ENCODE measurements at places on chromosomes 7 and 10. TPM values are rescaled to one million over a fixed set of nuclear protein-coding genes. Genes with fewer than 3 reads are reported as not detected.

- H3K4me3 ChIP-seq: no peak overlapping the region
- H3K36me3 ChIP-seq: peaks cover 10% of the 10 kb centered on the region
- no peak overlapping the region for H3K27ac ChIP-seq
- no peaks in the 10 kb centered on the region for H3K27me3 ChIP-seq
- DNase-seq: no peak
Observed at GRCh38 chr7:39971924-39972323, 21.9 kb downstream of the CDK13 start.

- H3K4me3 ChIP-seq: no peak overlapping the region
- H3K27ac ChIP-seq: no peak overlapping the region
- DNase-seq: no peak
Observed at GRCh38 chr10:66792441-66792840, 133.4 kb upstream of the LRRTM3 start.

GRCh38 chr10:130377986-130378540, 241.9 kb downstream of the GLRX3 start:
- no peak overlapping the region for H3K4me3 ChIP-seq
- H3K27ac ChIP-seq: no peak overlapping the region
- DNase-seq: no peak

GRCh38 chr10:33382921-33383713, 48.6 kb upstream of the NRP1 start:
- H3K4me3 ChIP-seq: no peak overlapping the region
- 0 out of 2 replicates have a peak, but pooled peaks cover 4% of the 10 kb centered on the region for H3K36me3 ChIP-seq
- H3K27me3 ChIP-seq: no peaks in the 10 kb centered on the region
- H3K4me1 ChIP-seq: peaks cover 64% of the 10 kb centered on the region
- DNase-seq: no peak
- no peak overlapping the region for H3K27ac ChIP-seq

- H3K4me1 ChIP-seq: no peaks in the 10 kb centered on the region
- H3K4me3 ChIP-seq: no peak overlapping the region
- H3K27ac ChIP-seq: no peak overlapping the region
- H3K27me3 ChIP-seq: peaks cover 38% of the 10 kb centered on the region
Observed at GRCh38 chr10:78140066-78140630, 106.5 kb downstream of the RPS24 start.

DNA sequence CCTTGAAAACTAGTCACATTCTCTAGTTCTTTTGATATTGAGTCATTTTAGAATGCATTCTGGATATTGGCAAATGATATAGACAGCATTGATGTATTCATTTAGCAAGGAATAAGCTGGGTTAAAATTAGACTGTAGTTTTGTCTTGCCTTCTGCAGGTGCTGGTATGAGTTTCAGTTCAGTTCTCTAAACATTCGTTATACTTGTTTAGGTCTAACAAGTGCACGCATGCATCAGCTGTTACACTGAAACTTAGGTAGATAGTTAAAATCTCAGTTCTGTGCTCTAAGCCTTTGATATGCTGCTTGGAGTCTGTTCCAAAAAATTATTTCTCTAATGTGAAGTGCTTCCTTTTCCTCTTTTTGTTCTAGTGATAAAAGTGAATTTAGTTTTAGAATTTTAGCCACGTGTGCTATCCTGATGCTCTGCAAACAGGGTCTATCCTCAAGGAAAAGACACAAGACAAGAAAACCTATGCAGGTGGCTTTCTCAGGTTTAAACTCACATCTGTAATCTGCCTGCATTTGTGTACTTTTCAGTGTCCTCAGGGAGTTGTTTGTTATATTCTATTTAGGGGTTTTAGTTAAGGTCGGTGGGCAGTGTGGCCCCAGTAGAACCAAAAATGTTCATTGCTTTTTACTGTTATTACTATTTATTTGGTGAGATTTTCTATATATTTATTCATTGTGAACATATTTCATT, 409.0 kb downstream of the CDC14C start:
- no peaks in the 10 kb centered on the region for H3K27me3 ChIP-seq
- DNase-seq: no peak
- H3K4me3 ChIP-seq: no peak overlapping the region

DNA sequence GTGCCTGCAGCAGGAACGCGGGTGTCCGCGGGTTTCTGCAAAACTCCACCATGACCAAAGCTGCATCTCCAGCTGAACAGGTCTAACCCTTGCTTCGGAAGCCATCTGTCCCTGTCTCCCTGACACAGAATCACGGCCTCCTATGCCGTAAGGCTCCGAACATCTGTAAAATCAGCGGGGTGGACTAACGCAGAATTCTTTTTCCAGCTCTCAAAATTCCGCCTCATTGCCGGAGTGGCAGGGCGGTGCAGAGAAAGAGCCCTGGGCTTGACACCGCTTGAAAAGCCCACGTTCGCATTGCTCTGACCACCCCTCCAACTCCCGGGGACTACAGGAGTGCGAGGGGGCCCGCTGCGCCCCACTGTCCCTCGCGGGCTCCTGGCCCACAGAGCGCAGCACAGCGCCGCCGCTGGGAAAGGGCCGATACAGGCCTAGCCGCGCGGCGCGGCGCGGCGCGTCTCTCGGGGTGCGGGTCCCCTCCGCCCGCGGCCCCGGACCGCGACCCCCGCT, 409 bp downstream of the DNMBP start:
- H3K4me1 ChIP-seq: peaks cover 51% of the 10 kb centered on the region
- H3K27ac ChIP-seq: peak overlapping the region; percentile 91
- peaks cover 2% of the 10 kb centered on the region for H3K27me3 ChIP-seq

The TWIST1 gene
- total RNA-seq: 44.5 TPM

The FGL2 gene
- total RNA-seq: not detected

DNA sequence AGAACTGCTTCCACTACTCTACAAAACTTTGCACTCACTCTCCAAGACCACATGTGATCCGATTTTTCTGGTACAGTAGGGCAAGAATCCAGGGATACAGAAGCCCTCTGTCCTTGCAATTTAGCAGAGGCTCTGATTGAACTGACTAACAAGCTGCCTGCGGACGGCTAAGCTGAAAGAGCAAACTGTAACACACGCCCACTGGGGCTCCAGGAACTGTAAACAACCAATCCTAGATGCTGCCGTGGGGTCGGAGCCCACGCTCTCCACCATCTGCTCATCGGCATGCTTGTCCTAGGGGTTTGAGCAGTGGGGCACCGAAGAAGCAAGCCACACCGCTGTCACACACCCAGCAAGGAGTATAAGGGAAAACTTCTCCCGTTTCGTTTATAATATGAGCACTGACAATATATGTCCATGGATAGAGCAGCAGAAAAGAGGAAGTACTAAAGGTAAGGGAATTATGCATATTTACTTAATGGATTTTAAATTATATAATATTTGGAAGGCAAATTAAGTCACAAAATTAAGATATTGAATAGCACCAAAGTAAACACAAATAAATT, 634.4 kb upstream of the POT1 start:
- DNase-seq: no peak
- no peak overlapping the region for H3K27ac ChIP-seq
- no peaks in the 10 kb centered on the region for H3K4me1 ChIP-seq
- H3K27me3 ChIP-seq: no peaks in the 10 kb centered on the region
- H3K4me3 ChIP-seq: no peak overlapping the region

The MOSPD3 gene
- 16.8 TPM for total RNA-seq

DNA sequence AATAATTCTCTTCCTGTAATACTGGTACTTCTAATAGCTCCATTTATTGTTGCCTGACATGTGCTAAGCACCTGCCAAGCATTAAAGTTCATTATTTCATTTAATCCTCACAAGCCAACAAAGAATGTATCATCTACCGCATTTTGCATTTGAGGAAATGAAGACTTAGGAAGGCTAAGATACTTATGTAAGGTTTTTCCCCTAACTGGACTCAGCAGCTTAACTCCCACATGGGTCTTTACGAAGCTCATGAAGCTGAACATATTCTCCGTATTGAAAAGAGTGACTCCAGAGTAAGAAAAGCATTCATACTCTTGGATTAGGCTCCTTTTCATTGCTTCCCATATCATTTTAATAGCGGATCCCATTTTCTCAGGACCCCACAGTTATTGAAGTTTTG, 155.7 kb upstream of the TMEM72 start:
- H3K4me1 ChIP-seq: peaks cover 77% of the 10 kb centered on the region
- H3K4me3 ChIP-seq: no peak overlapping the region
- 0 out of 2 replicates have a peak overlapping the region, but pooled peaks have one; percentile 78 for H3K27ac ChIP-seq
- H3K27me3 ChIP-seq: no peaks in the 10 kb centered on the region
- no peak for DNase-seq
- H3K36me3 ChIP-seq: no peaks in the 10 kb centered on the region

The HILPDA gene
- total RNA-seq: 10.4 TPM

- H3K27ac ChIP-seq: no peak overlapping the region
- H3K4me1 ChIP-seq: no peaks in the 10 kb centered on the region
- H3K36me3 ChIP-seq: peaks cover 4% of the 10 kb centered on the region
- peaks cover 5% of the 10 kb centered on the region for H3K27me3 ChIP-seq
Observed at GRCh38 chr7:22287412-22287811, 69.5 kb downstream of the RAPGEF5 start.

- no peak overlapping the region for H3K27ac ChIP-seq
- H3K36me3 ChIP-seq: no peaks in the 10 kb centered on the region
- no peak overlapping the region for H3K4me3 ChIP-seq
- no peak for DNase-seq
- H3K27me3 ChIP-seq: no peaks in the 10 kb centered on the region
Observed at GRCh38 chr10:82040336-82040735, 165.3 kb downstream of the NRG3 start.

GRCh38 chr7:155280446-155281397, 17.0 kb upstream of the INSIG1 start:
- no peak for DNase-seq
- peaks cover 25% of the 10 kb centered on the region for H3K4me1 ChIP-seq
- no peaks in the 10 kb centered on the region for H3K36me3 ChIP-seq
- H3K27me3 ChIP-seq: peaks cover 26% of the 10 kb centered on the region

- peaks cover 5% of the 10 kb centered on the region for H3K27me3 ChIP-seq
- H3K27ac ChIP-seq: no peak overlapping the region
- H3K36me3 ChIP-seq: peaks cover 1% of the 10 kb centered on the region
- DNase-seq: no peak
- H3K4me1 ChIP-seq: no peaks in the 10 kb centered on the region
Observed at GRCh38 chr10:130230036-130230435, 93.8 kb downstream of the GLRX3 start.

DNA sequence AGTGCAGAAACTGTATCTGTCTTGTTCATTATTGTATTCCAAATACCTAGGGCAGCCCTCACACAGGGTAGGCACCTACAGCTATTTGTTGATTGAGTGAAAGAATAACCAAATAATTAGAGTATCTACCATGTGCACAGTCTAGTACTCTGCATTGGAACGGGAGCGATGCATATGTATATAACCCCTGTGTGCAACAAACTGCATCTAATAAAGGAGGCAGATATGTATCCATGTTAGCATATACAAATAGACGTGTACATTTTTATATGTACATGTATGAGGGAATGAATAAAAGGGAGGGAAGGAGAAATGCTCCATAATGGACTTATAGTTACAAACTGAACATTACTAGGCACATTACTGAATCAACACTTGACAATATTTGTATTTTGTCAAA, 191.3 kb upstream of the PTPRZ1 start:
- H3K27ac ChIP-seq: no peak overlapping the region
- no peak overlapping the region for H3K4me3 ChIP-seq
- H3K27me3 ChIP-seq: peaks cover 3% of the 10 kb centered on the region
- H3K4me1 ChIP-seq: no peaks in the 10 kb centered on the region
- H3K36me3 ChIP-seq: no peaks in the 10 kb centered on the region

The PSAP gene
- total RNA-seq: 549 TPM

DNA sequence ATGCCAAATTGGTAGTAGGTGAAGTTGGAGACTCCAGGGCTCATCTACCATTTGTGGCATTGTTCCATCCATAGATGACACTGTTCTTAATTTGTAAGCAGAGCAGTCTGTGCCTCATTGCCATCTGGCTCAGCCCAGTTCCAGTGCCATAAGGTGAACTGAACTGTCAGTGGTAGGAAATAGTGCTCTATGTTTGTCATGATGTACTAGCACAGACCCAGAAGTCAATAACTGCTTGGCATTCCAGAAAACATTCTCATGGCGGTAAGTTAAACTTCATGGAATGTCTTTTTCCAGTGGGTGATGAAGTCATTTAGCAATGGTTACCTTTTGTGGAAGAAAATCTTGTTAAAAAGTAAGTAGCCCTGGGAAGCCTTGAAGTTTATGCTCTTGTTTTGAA, 302.7 kb downstream of the SUGCT start:
- H3K27me3 ChIP-seq: peaks cover 1% of the 10 kb centered on the region
- peak overlapping the region; percentile 7 for H3K4me3 ChIP-seq
- peaks cover 25% of the 10 kb centered on the region for H3K36me3 ChIP-seq
- peak overlapping the region; percentile 87 for H3K27ac ChIP-seq
- peaks cover 52% of the 10 kb centered on the region for H3K4me1 ChIP-seq

The CDHR1 gene
- total RNA-seq: not detected

DNA sequence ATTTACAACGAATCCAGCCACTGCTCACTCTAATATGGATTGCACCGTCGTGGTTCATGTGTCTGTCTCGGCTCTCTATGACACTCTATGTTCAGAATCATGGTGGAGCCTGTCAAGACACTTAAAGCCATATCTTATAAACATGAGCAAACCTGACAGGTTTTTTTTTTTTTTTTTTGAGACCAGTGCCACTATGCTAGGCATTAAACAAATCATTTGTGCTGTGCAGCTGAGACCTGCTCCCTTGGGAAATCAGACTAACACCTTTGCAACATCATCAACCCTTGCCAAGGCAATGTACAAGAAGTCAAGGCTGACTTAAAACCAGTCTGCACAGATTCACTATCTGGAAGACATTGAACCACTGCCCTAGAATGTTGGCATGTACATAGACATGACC, 181.2 kb upstream of the ANK3 start:
- no peak overlapping the region for H3K4me3 ChIP-seq
- no peak overlapping the region for H3K27ac ChIP-seq
- DNase-seq: no peak
- H3K27me3 ChIP-seq: peaks cover 12% of the 10 kb centered on the region

DNA sequence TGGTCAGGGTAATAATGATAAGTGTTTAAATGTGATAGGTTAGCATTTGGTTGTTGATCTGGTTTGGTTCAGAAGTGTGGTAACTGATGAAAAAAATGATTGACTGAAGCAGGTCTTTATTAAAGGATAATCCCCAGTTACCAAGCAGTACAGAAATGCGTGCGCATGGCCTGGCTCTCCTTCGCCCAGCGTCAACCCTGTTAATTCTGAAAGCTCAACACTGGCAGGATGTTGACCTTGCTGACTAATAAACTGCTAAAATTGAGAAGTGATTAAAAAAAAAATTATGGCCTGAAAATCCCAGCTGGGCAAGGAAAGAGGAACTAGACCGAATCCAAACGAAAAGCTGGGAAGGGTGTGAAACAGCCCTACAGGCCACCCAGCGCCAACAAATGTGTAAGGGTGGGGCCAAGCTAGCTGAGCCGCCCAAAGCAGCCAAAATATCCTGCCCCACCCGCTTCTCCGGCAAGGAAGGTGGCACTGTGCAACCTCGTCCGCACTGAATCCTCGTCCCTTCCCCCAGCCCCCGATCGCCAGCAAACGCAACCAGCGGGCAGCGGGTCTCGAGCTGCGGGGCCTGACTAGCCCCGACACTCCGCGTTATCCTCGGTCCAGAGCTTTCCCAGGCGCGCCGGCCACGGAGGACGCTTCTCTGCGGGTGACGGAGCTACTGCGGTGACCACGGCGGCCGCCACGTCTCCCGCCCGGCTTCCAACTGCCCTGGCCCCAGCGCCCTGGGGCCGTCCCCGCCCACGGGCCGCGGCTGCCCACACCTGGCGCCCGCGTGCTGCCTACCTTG, 561 bp downstream of the SHTN1 start:
- H3K36me3 ChIP-seq: peaks cover 5% of the 10 kb centered on the region
- peak overlapping the region; percentile 91 for H3K4me3 ChIP-seq
- DNase-seq: no peak
- peak overlapping the region; percentile 82 for H3K27ac ChIP-seq
- H3K4me1 ChIP-seq: peaks cover 24% of the 10 kb centered on the region
- no peaks in the 10 kb centered on the region for H3K27me3 ChIP-seq

- no peak overlapping the region for H3K4me3 ChIP-seq
- H3K36me3 ChIP-seq: peaks cover 11% of the 10 kb centered on the region
- peaks cover 89% of the 10 kb centered on the region for H3K4me1 ChIP-seq
- peak overlapping the region; percentile 29 for H3K27ac ChIP-seq
- no peaks in the 10 kb centered on the region for H3K27me3 ChIP-seq
Observed at GRCh38 chr10:58644311-58644710, 131.6 kb downstream of the BICC1 start.
